ENCODE measurements at places on chromosomes 6 and 20.

DNA sequence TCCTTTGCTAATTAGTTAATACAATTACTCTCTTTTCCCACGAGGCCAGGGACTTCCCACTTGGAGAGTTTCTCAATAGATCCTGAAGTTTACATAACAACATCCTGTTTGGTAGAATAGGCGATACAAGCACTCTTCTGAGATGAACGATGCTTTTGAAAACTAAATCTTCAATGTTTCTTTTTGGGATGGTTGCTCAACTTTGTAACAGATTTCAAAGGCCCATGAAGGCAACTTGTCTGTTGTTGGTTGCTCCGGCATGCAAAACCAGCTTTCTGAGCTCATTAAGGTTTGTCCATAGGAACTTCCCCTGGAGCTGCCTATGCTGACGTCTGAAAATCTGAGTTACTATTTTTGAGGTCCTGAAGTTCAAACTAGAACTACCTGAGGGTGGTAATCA lies 25.9 kb upstream of the ROS1 start:
- DNase-seq: no peak

DNA sequence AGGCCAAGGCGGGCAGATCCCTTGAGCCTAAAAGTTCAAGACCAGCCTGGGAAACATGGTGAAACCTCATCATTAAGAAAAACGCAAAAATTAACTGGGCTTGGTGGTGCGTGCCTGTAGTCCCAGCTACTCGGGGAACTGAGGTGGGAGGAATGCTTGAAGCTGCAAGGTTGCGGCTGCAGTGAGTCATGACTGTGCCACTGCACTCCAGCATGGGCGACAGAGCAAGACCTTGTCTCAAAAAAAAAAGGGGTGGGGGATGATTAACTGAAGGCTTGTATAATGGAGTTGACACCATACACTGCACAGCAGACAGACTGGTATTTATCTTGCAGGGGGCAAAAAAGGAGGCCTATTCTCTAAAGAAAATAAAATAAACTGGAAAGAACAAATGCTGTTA lies 27.7 kb downstream of the SRPK1 start:
- DNase-seq: no peak

- DNase-seq: no peak
These were observed 77.8 kb downstream of the ATG5 start for GRCh38 chr6:106247733-106248132.

DNA sequence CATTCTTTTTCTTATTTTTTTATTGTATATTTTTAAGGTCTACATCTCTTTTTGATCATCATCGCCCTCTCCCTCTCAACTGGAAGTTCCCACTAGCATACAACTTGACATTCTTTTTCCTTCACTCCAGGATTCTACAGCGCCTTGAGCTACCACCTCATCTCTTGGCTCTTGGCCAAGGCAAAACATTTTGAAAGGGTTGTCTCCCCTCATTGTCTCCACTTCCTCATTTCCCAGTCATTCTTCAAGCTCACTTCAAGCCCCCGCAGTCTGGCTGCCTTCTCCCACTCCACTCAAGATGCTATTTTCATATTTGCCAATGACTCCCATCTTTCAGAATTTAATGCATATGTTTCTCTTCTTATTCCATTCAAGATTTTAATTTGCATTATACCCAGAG lies 63.0 kb downstream of the OPN5 start:
- DNase-seq: no peak

GRCh38 chr20:48761023-48761785 lies 66.6 kb downstream of the PREX1 start:
- DNase-seq: no peak

DNA sequence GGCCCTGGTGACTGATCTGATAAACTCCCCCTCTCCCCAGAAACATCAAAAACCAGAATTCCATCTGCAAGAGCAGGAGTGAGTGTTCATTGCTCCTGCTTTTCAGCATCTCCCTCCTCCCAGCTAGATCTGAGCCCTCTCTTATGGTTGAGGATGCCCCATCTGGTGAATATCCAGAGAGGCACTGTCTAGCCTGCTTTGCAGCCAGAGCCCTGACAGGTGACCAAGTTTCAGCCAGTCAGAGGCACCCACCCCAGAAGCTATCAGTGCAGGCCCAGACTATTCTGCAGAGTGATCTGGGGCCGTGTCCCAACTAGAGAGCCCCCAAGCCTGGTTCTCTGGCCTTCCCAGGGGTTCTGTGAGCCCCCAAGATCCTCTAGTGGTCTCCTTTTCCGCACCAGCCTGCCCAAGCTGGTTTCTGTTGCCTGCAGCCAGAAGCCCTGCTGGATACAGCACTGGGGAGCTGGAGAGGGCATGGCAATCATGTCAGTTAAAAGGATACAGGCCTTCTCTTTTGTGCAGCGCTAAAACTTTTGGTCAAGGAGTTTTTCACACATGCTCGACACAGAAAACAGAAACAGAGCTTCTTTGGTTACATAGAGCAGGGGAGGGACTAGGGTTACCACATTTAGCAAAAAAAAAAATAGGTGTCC lies 6.6 kb upstream of the BMP7 start:
- no peak for DNase-seq

- DNase-seq: no peak
These were observed 67.7 kb upstream of the IRAK1BP1 start for GRCh38 chr6:78799682-78800081.

DNA sequence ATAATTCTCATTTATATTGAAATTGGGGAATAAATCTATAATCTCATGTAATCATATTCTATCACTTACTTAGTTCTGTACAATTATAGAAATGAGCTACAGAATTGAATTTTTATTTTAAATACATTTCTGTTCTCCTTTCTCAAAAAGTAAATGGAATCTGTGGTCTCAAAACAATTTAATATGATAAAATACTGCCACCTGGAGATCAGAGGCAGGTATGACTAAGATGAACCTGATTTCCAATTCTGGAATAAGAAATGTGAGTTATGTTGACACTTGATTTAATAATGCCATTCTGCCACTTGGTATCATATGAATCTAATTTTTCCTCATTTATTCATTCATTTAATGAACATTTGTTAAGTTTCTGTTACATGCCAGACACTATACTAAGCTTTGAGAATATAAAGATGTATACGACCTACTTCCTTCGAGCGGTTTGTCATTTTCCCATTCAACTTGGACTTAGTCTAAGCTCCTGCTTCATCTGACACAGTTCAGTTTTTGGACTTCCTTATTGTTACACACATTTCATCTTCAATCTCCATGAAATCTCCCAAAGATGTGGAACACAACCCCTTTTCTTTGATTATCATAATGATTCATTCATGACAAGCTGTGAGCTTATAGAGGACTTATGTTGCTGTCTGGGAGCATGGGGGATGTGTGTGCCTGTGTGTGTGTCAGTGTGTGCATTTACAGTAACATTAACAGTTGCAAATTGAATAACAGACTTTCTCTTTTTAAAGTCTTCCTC lies 7.5 kb upstream of the CCDC28A start:
- no peak for DNase-seq

DNA sequence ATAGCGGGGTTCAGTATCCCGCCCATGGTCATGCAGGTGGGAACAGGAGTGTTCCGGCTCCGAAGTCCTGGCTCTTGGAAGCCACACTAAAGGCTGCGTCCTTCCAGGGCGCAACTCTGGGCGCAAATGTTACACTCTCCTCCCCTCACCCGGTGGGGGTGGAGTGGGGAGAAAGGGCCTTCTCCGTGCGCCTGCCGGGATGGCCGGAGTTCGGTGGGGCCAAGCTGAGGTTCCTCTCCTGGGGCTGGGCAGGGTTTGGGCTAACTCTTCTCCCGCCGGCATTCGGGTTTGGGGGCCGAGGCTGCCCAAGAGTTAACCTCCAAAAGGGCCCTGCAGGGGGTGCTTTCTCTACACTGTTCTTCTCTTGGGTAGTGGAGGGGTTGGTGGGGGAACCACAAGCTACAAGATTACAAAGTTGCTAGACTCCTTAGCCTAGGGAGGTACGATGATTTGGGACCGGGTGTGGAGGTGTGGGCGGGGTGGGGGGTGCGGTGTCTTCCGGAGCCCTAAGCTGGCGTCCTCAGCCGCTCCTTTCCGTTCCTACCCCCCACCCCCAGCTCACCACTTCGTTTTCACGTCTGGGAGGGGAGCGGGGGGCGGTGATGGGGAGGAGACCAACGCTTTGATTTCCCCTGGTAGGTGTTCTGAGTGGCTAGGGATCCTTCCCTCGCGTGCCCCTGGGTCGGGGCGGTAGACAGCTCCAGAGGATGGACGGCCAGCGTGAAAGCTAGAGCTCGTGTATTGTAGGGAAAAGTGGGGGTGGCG lies 12.3 kb downstream of the NRN1 start:
- no peak for DNase-seq

- DNase-seq: no peak
These were observed 30.0 kb downstream of the SIRPA start for GRCh38 chr20:1924910-1925861.

DNA sequence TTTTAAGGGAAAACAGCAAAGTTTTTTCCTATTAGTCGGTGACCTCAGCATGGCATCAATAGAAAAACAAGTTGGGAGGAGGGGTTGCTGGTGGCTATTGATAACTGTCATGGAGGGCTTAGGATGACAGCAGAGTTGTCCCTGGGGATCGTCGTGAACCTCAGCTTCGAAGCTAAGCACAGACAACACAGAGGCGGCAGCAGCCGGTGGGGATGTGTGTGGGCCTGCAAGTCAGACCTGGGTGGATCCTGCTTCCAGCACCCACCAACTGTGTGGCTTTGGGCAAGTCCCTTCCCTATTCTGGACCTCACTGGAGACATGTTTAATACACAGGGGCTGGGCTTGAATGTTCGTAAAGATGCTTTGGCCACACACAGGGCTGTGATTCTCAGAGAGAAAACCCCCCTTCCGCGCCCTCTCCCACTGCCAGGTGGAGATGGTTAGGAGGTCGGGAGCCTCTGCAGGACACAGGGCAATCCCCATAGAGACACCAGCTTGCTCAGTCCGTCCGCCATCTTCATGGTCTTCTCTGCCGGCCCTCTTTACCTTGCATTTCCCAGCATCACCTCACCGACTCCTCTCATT lies 83.1 kb upstream of the TOX2 start:
- no peak for DNase-seq

GRCh38 chr6:31529329-31530150 lies 778 bp downstream of the MCCD1 start:
- DNase-seq: no peak

GRCh38 chr6:136582711-136583471 lies 32.7 kb upstream of the MAP7 start:
- DNase-seq: peak; percentile 37

- DNase-seq: no peak
These were observed 47.4 kb downstream of the MYB start for GRCh38 chr6:135228486-135228885.

- DNase-seq: no peak
These were observed 80.1 kb upstream of the NXT1 start for GRCh38 chr20:23270382-23270911.

- no peak for DNase-seq
These were observed 175.3 kb upstream of the CST7 start for GRCh38 chr20:24773751-24774201.

- no peak for DNase-seq
These were observed 44.2 kb downstream of the AKAP12 start for GRCh38 chr6:151284012-151284411.
